ENCODE measurements at places on chromosomes 2 and 18.

DNA sequence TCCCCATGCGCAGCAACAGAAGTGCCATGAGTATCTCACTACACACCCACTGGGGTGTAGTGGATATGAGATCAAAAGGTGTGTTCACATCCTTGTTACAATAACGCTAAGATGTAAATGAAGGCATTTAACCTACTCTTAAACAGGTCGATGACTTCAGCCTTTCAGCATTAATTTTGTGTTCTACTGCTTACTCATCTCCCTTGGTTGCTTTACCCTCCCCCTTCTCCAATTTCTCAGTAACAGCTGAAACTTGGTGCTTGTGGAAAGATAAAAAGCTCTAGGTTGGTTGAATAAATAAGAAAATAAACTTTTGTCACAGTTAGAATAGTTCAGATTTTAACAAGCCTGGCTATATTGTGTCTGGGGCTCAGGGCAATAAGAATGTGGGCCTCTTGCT is 147.5 kb upstream of the SESTD1 start:
- DNase-seq = no peak

DNA sequence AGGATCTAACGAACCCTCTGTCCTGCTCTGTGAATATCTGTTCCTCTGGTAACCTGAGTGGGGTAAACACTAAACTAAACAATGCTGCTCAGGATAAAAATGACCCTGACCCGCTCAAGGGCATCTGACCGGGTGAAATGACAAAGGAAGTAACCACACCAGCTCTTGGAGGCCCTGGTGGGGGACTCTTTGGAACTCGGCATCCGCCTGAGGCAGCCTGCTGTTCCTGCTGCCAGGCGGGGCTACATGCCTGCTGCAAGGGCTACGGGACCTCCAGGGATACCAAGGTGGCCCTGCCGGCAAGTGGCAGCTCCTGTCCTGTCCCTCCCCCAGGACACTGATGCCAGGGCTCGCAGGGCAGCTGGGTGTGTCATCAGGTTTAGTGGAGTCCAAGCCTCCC is 273.3 kb downstream of the HDAC4 start:
- no peak for DNase-seq

GRCh38 chr2:10400002-10400401 is 48.1 kb downstream of the ODC1 start:
- no peak for DNase-seq

DNA sequence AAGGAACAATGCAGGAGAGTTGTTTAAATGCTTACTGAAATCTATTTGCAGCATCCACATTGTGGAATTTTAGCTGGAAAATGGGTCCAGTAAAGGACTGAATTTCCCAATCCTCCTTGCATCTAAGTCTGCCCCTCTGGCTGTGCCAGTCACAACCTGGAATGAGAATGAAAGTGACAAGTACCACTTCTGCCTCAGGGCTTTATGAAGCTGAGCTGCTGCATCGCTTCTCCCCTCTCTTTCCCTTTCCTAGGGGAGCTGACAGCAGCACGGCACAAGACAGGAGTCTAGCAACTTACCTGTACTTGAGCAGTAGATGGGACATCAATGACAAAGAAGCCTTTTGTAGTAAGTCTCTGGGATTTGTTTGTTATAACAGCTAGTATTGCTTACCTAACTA is 27.3 kb upstream of the THSD7B start:
- DNase-seq = no peak

DNA sequence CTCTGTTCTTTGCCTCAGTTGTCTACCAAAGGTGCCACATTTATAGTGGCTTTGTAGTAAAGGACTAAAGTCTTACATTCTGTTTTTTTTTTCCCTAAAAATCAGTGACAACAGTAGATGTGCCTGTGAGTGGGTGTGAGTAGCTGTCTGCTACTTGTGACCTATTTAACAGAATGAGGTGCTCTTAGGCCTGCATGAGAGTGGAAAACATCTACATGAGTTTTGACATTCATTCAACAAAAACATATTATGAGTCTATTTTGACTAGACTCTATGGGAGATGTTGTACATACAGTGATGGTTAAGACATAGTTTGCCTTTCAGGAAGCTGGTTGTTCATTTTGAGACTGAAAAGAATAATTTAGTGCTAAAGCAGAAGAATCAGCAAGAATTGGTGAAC is 36.7 kb downstream of the IL1R2 start:
- DNase-seq = no peak

DNA sequence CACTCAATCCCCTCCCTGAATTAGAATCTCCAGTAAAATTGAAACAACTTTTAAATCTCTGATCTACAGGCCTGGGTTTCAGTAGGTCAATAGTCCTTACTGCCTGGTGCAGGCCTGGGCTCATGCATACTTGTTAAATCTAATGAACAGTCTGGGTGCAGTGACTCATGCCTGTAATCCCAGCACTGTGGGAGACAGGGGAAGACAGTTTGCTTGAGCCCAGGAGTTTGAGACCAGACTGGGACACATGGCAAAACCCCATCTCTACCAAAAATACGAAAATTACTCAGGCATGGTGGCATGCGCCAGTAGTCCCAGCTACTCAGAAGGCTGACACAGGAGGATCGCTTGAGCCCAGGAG is 94.7 kb upstream of the SP3 start:
- peak; percentile 71 for DNase-seq

DNA sequence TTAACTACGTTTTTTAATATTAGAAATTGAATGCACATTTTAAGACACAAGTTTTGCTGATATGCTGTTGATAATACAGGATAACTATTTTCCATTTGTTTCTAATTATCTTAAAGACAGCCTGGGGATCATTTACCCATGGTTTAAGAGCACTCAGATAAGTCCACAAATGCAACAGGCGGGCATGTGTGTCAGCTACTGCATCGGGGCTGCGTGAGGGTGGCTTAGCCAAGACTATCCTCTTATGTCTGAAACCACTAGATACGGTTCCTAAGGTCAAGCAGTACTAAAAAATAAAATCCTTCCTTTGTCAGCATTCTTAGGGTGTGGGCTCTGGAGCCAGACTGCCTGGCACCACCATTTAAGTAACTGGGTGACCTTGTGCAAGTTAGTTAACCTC is 254.8 kb downstream of the SATB2 start:
- DNase-seq = no peak

DNA sequence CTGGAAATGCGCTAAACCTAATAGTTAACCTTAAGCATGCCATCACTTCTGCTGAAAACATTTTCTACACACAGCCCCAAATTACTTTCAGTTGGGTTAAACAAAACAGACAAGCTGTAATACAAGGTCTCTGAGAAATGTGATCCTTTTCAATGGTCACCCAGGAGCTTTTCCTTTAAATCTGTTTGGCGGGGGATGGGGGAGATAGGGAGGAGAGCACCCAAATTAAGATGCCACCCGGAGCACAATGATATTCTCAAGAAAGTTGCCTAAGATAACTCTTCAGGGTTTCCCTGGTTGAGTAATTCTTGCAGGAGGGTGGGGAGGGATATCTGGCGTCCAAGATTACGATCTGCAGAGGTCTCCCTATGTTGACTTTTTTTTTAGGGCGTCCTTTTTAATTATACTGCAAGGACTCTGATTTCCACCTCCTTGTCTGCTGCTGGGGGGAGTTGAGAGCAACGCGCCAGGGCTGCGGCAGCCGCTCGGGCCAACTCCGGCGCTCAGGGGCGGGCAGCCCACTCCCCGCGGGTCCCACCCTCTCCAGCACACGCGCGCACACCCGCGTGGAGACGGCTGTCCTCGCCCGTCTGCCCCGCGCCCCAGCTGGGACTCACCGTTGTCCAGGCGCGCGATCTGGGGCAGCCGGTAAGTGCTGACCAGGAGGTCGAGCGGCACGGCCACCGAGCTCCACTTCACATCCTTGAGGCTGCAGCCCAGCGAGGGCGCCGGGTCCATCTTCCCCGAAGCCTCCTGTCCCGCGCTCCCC is 807 bp downstream of the GAREM1 start:
- peak; percentile 65 for DNase-seq

- DNase-seq = no peak
Observed at GRCh38 chr18:61891271-61891670, 1.5 kb downstream of the RNF152 start.

GRCh38 chr2:170396799-170397459 is 219.0 kb downstream of the MYO3B start:
- peak; percentile 35 for DNase-seq

GRCh38 chr2:72993147-72993932 is 76.0 kb downstream of the EMX1 start:
- DNase-seq = no peak

GRCh38 chr2:204947405-204947804 is 402.1 kb downstream of the PARD3B start:
- DNase-seq = no peak

DNA sequence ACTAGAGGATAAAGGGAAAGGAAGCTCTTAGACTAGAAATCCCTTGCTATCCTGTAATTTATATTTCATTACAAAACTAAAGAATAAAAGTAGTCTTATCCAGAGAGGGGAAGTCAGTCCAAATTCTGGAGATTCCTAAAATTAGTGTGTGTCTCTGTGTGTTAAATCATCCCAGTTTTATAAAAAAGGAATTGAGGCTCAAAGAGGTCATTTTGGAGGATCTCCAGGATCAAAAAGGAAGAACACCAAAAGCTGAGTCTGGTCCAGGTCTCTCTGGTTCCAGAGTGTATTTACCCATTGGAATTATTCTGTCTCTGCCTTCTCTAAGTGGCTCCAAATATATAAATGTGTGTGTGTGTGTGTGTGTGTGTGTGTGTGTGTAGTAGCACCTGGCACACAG is 166.7 kb downstream of the NRXN1 start:
- DNase-seq = no peak
